ENCODE measurements at places on chromosomes 12 and 14.

DNA sequence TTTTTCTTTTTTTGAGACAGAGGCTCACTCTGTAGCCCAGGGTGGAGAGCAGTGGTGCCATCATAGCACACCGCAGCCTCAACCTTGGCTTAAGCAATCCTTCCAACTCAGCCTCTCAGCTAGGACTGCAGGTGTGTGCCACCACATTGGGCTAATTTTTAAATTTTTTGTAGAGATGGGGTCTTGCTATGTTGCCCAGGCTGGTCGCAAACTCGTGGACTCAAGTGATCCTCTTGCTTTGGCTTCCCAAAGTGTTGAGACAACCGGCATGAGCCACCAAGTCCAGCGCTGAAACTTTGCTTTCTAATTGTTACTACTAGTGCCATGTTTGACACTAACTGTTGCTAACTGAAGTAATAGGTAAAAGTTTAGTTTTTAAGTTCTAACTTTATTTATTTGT is 8.0 kb downstream of the RNF10 start:
- no peak for DNase-seq

- no peak for DNase-seq
Observed at GRCh38 chr14:74015176-74015575, 3.9 kb downstream of the ENTPD5 start.

- DNase-seq = no peak
Observed at GRCh38 chr12:118541071-118541470, 164.7 kb downstream of the SUDS3 start.

GRCh38 chr12:121144416-121144914 is 11.8 kb downstream of the P2RX7 start:
- no peak for DNase-seq

- no peak for DNase-seq
Observed at GRCh38 chr12:66428261-66428660, 126.0 kb downstream of the HELB start.

DNA sequence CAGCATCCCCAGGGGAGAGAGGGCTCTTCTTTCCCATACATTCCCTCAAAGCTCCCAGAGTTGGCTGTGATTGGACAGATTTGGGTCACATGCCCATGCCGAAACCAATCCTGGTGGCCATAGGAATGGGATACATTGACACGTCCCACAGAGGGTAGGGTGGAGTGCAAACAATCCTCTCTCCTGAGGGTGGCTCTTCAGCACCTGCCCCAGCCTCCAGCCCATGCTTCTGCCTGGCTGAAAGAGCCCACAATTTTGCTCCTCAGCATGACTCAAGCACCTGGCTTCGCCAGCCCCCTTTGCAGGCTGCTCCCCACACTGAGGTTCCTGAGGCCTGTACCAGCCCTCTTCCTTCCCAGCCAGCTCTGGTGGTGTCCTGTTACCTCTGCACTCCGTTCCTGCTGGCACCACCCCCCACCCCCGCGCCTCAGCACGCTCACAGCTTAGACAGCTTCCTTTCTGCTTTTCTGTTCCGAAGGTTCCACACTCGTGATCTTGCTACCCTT is 71.7 kb downstream of the CCDC92 start:
- no peak for DNase-seq

- DNase-seq = no peak
Observed at GRCh38 chr12:104494137-104494792, 37.5 kb downstream of the CHST11 start.

- DNase-seq = no peak
Observed at GRCh38 chr12:66189486-66189843, 451 bp downstream of the IRAK3 start.

DNA sequence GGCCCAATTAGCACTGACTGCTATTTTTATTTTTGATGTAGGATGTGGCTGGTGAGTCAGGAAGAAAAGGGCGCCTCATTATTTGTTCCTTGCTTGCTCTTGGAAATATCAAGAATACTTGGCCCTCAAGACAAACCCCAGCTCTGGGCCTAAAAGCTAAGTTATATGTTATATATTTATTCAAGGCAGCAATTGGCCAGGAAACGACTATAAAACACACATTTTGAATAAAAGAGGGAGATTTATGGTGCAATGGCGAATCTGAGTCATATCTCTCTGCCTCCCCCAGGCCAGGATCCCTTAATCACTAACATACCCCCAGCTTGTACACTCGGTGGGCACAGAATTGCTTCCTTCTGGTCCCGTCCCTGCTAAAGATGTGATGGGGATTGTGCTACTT is 63.3 kb downstream of the TBX5 start:
- no peak for DNase-seq

GRCh38 chr12:27814851-27815591 is 35.0 kb upstream of the MANSC4 start:
- DNase-seq = no peak

DNA sequence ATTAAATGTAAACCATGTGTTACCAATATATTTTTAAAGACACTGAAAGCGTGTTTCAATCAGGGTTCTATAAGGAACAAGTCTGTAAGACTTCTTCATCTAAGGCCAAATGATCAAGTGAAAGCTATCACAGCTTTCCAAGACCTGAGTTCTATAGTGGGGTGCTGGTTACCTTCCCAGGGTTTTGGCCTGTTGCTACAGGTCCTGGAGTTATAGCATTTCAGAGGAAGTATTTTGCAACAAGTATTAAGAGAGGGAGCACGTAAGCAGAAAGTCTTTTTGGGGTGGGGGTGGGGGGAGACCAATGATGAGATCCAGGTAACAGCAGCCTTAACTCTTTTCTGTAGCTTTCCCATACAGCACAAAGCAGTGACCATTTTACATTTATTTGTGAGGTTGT is 43.8 kb downstream of the FOXN3 start:
- DNase-seq = no peak

GRCh38 chr12:10612984-10613348 is 443 bp downstream of the MAGOHB start:
- no peak for DNase-seq

All from stimulated activated CD8-positive, alpha-beta memory T cell treated with anti-CD3 and anti-CD28 coated beads, Interleukin-2, amount 100 ng/mL, for 1 hour (primary cell).